T-cell (primary cell): ENCODE measurements at places on chromosomes 7 and 10. TPM values are rescaled to one million over a fixed set of nuclear protein-coding genes. Genes with fewer than 3 reads are reported as not detected.

- H3K27ac ChIP-seq: no peak overlapping the region
- peaks cover 36% of the 10 kb centered on the region for H3K4me1 ChIP-seq
- no peak for DNase-seq
- H3K27me3 ChIP-seq: peaks cover 15% of the 10 kb centered on the region
These were observed 13.8 kb upstream of the PAX2 start for GRCh38 chr10:100731407-100732240.

GRCh38 chr7:83452256-83452655 is 196.7 kb downstream of the SEMA3E start:
- DNase-seq: no peak
- no peaks in the 10 kb centered on the region for H3K4me1 ChIP-seq
- no peaks in the 10 kb centered on the region for H3K27me3 ChIP-seq
- no peak overlapping the region for H3K27ac ChIP-seq
- no peaks in the 10 kb centered on the region for H3K36me3 ChIP-seq

- H3K4me3 ChIP-seq: no peak overlapping the region
- H3K4me1 ChIP-seq: no peaks in the 10 kb centered on the region
- no peaks in the 10 kb centered on the region for H3K36me3 ChIP-seq
These were observed 33.5 kb upstream of the AUTS2 start for GRCh38 chr7:69564454-69565417.

GRCh38 chr7:69433081-69433480 is 165.2 kb upstream of the AUTS2 start:
- no peaks in the 10 kb centered on the region for H3K27me3 ChIP-seq
- DNase-seq: no peak
- H3K4me1 ChIP-seq: peaks cover 4% of the 10 kb centered on the region
- no peak overlapping the region for H3K27ac ChIP-seq
- no peak overlapping the region for H3K4me3 ChIP-seq

DNA sequence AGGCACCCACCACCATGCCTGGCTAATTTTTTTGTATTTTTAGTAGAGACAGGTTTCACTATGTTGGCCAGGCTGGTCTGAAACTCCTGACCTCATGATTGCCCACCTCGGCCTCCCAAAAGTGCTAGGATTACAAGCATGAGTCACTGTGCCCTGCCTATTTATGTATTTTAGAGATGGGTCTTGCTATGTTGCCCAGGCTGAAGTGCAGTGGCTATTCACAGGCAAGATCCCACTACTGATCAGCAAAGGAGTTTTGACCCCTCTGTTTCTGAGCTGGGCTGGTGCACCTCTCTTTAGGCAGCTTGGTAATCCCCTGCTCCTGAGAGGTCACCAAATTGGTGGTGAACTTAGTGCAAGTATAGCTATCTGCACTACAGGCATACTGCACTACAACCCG is 6.2 kb downstream of the ABHD11 start:
- H3K4me3 ChIP-seq: no peak overlapping the region
- H3K27me3 ChIP-seq: peaks cover 15% of the 10 kb centered on the region
- H3K36me3 ChIP-seq: no peaks in the 10 kb centered on the region
- no peaks in the 10 kb centered on the region for H3K4me1 ChIP-seq
- no peak overlapping the region for H3K27ac ChIP-seq

DNA sequence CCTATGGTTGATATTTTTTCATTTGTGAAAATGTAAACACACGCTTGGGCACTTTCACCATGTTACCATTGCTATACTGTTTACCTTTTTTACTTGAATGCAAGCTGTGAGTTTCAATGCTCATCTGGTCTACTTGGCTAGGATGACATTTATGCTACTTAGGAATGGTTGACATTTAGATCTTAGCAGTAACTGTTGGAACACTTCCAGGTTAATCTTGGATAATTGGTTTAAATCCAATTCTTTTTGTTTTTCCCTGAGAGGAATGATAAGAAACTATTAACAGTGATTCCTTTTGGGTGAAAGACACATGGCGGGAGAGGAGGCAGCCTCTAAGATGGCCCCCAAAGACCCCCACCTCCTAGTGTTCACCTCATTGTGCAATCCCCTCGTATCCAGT is 51.4 kb upstream of the AMPH start:
- no peak for DNase-seq
- no peak overlapping the region for H3K27ac ChIP-seq
- H3K4me3 ChIP-seq: no peak overlapping the region
- no peaks in the 10 kb centered on the region for H3K36me3 ChIP-seq
- H3K27me3 ChIP-seq: no peaks in the 10 kb centered on the region

ING3 gene
- 32.3 TPM for total RNA-seq

CD36 gene
- 0.32 TPM for total RNA-seq

ZNF488 gene
- not detected for total RNA-seq
